ENCODE measurements at places on chromosomes 16 and 17.

GRCh38 chr17:69552986-69553667, 138.6 kb downstream of the MAP2K6 start:
- DNase-seq = no peak

- DNase-seq = no peak
Measured at GRCh38 chr16:49910541-49911071, 54.7 kb upstream of the ZNF423 start.

- no peak for DNase-seq
Measured at GRCh38 chr16:49912721-49913120, 56.8 kb upstream of the ZNF423 start.

- no peak for DNase-seq
Measured at GRCh38 chr16:73019457-73020362, 28.2 kb downstream of the ZFHX3 start.

DNA sequence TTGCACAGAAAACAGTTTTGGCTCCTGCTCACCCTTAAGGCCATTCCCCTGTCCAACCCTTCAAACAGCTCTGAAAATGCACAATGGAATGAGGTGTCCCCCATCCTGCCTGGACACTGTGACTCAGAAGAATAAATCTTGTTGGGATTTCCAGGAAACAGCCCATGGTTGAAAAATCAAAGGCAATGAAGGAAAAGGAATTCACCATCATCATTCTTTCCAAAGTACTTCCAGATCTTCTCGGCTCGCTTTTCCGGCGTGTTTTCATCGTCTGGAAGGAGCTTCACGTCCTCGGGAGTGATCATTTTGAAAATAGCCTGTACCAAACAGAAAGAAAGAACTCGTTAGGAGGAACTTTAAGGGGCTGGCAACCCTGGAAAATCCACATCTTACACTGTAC, 4.3 kb downstream of the RCVRN start:
- DNase-seq = no peak

GRCh38 chr17:51103451-51103850, 17.2 kb downstream of the SPAG9 start:
- DNase-seq = no peak

- DNase-seq = no peak
Measured at GRCh38 chr16:88912556-88912955, 46.1 kb upstream of the PABPN1L start.

DNA sequence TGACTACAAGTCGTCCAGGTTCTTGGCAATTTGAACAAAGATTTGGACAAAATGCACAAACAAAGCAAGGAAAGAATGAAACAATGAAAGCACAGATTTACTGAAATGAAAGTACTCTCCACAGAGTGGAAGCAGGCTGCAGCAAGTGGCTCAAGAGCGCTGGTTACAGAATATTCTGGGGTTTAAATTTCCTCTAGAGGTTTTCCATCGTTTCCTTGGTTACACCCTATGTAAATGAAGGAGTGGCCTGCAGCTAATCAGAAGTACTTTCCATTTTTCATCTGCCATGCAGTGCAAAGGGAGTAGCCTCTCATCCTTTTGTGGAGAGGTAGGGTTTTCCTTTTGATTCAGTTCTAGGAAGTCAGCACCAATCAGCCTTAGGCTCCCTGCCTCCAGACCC, 11.8 kb downstream of the STXBP4 start:
- DNase-seq = no peak

- DNase-seq = no peak
Measured at GRCh38 chr16:57624806-57625500, 3.5 kb upstream of the ADGRG1 start.

DNA sequence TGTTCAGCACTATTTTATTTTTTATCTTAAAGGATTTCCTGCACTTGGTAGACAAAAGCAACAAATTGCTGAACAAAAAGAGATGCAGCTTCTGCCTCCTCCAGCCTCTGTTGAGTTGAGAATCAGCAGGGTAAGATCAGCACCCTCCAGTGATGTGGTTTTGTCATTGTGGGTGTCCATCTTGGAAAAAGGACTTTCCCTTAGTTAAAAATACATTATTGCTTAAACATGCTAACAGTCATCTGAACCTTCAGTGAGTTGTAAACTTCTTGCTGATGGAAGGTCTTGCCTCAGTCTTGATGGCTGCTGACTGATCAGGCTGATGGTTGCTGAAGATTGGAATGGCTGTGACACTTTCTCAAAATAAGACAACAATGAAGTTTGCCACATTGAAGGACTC, 101.2 kb downstream of the PHKB start:
- no peak for DNase-seq

DNA sequence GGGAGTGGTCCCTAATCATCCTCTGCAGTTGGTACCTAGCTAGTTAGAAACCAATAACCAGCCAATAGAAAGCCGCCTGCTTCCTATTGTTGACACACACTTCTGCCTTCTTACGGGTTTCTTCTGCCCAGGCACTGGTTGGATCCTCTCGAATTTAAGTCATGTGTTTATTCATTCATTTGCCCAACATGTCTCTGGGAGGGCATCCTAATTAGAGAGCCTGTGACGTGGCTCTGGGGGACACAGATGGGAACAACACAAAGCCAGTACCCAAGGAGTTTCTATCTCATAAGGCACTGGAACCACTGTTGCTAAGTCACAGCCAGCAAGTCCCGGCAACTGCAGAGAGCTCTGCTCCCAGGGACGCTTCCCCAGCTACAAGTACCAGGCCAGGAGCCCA, 300.7 kb upstream of the TNRC6C start:
- DNase-seq = no peak

GRCh38 chr17:20092261-20092867, 83.2 kb downstream of the SPECC1 start:
- no peak for DNase-seq

DNA sequence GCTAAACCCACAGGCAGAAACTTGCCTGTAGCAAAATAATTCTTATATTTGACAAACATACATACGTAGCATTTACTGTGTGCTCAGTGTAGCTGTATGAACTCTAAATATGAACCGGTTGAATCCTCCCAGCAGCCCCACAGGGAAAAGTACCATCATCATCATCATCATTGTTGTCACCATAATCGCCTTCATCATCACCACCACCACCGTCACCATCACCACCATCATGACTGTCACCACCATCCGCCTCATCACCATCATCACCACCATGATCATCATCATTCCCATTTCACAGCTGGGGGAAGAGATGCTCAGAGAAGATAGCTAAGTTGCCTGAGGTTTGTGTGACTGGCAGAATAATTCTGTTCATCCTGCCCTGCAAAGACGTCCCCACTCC, 81.7 kb downstream of the IRF8 start:
- DNase-seq = no peak

DNA sequence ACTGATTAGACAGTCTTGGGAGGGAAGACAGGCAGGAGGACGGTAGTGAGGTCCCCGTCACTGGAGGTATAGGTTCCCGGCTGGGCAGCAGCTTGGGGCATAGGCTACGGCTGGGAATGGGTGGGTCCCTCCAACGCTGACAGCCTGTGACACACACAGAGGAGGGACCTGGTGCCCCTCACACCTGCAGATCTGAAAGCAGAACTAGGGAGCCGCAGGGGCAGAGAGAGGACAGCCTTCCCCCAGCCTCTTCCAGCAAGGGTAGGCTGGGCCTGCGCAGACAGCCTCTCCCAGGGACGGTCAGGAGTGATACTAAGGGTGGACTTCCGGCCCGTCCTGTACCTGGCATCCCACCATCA, 2.0 kb downstream of the P2RX1 start:
- no peak for DNase-seq

- DNase-seq = no peak
Measured at GRCh38 chr17:64039106-64039400, 18.6 kb upstream of the ICAM2 start.

GRCh38 chr17:7940034-7940433, 8.0 kb downstream of the CNTROB start:
- no peak for DNase-seq

DNA sequence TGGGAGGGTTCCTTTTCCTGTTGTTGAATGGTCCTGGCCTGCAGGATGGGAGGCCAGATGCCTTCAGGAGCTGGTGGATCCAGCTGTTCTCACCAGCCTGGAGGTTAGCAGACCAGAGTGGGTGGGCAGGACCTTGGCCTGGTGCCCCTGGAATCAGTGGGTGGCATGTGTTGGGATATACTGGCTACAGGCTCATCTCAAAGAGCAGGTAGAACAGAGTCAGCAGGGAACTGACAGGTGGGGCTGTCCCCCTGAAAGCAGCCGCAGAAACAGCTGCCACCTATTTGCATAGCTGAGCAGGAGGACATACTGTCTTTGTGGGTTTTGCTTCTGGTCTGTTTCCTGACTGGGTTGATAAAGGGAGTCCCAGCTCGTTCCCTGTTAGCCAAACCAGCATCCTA, 144.1 kb downstream of the RAB11FIP4 start:
- no peak for DNase-seq

DNA sequence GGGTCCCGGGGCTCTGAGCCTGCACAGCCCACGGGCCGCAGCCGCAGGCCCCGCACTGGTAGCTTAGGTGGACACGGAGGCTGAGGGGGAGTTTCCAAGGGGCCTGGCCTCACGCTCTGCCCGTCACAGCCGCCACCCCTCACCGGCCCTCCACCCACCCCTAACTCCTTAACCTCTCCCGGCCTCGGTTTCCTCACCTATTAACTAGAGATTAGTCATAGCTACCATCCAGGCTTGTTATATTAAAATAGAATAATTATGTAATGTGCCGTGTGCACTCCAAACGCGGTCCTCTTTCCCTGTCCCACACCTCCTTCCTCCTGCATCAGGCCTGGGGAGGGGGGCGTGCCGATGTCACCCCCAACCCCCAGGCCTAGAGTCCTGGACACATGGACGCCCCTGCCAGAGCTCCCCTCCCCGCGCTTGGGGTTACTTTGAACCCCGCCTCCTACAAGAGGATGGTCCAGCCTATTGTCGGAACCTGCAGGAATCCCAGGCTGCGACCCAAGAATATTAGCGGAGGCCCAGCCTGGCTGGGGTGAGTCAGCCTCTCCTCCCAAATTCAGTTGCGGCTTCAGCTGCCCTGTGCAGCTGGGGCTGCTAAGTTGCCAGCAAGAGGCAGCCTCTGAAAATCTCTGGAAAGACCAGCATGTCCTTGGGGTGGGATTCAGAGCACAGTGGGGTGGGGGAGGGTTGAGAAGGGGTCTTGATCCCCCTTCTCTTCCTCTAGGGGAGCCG, 17.3 kb downstream of the SOCS3 start:
- DNase-seq = no peak

Data from stimulated activated CD4-positive, alpha-beta T cell treated with anti-CD3 and anti-CD28 coated beads, Interleukin-1b, Interleukin-23, amount 100 ng/mL, for 24 hours (primary cell).